Right renal cortex interstitium (tissue), 3 donors: ENCODE measurements at places on chromosomes 11 and 22.

DNA sequence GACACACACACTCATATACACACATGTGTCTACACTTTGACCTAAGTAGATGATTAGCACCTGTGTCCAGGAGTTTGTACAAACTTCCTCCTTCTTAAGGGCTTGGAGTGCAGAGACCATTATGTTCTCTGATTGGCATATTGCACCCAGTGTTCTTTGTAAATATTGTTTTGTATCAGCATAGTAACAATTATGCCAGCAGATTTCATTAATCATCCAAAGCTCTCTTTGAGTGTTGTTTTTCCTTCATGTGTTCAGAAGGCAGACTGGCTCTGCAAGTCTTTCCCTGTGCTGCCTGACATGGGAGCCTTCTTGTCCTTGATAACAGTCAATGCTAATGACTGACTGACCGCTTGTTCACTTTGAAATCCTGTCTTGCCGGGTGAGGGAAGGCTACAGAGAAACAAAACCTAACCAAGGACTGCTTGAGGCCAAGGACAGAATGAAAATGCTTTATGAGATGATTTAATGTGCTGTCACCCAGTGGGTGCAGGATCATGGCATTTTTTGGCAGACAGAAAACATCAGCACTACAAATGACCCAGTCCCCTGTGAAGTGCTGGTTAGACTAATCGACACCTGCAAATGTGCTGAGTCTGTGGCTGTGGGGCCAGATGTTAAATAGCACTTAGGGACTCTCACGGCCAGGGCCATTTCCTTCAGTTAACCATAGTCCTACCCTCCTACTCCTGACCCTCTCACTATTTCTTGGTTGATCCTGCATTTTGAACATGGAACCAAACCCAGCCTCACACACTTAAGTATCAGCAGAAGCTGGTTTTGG lies 6.6 kb upstream of the BARX2 start:
- no peak for DNase-seq

- no peak for DNase-seq
Observed at GRCh38 chr22:44147008-44147645, 33.6 kb upstream of the PARVG start.

GRCh38 chr11:126821827-126822226 lies 178.7 kb downstream of the KIRREL3 start:
- DNase-seq, result no peak

DNA sequence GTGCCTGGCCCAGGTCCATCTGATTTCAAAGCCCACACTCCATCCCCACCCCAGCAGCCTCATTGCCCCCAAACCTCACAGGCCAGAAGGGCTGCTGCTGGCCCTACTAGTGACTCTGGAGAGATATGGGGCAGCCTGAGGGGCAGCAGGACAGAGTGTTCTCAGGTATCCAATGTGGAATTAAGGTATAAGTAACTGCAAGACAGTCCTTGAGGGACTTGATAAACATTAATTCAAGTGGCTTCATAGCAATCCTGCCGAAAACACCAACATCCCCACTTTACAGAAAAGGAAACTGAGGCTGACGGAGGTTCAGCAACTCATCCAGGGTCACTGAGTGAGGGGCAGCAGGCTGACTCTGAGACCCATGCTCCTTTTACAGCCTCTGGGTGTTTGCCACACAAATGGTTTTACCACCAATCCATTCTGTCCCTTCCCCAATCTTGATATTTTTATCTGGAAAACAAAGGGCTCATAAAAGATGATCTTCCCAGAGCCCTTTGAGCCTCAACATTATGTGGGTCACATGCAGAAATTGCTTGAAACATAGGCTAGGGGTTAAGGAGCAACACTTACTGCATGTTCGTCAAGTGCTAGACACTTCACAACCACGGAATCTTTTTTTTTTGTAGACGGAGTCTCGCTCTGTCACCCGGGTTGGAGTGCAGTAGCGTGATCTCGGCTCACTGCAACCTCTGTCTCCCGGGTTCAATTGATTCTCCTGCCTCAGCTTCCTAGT lies 2.3 kb downstream of the NIPSNAP1 start:
- no peak for DNase-seq

DNA sequence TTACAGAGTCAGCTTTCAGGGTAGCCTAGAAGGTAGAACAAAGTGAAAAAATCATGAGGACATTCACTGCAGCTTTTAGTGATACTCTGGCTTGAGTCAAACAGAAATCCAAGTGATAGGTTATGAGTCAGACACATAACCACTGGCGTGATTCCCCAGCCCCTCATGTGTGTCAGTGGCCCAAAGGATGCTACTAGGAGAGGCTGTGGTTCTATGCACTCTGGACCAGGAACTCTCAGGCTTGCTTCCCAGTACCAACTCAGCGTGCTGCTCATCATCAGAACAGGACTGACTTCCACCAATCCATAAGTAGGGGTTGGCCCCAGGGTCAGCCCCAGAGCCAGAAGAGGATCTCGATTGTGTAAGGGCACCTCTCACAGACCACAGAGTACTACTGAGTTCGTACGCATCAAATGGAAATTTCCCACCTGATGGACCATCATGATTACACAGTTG lies 116.8 kb downstream of the MED15 start:
- no peak for DNase-seq

DNA sequence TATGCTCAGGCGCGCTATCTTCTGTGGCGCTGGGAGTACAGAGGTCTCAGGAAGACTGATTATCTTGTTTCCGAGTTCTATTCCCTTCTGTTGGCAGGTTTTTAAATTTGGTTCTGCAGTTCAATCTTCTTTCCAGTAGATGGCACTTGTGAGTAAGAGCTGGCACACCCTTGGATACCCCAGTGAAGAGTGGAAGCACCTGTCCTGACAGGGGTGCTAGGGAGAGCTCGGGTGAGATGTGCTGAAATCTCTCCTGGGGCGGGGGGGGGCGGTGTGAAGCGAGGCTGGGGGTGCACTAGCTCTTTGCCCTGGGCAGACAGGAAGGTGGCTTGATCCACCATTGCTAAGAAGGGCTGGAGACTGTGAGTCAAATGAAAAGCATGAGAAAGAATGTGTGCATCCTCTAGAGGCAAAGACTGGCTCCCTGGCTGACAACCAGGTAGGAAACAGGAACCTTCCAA lies 679.9 kb upstream of the CCDC179 start:
- peak; percentile 29 for DNase-seq

DNA sequence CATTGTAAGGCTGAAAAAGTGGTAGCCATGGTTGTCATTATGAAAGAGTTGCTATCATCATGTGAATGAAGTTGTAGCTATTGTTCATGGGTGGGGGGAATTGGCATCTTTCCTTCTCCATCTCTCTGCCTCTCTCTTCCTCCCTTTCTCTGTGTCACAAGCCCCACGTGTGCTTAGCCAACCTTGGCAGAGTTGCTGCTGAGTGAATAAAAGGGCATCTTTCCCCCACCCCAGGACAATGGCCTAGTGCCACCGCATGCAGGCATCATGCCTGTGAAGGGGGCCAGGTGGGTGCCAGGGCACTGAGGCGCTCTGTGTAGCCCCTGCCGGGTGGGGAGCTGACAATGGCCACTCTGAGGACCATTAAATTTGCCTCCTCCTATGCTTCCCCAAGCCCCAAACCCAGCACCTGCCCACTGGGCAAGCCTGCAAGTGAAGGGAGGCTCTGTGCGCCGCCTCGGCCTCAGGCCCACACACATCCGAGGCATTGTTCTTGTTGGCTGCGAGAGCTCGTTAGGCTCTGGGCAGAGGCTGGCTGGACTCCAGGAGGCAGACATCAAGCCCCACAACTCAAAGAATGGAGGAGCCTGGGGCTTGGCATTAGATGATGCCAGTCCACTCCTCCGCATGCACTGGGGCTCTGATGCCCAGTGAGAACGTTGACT lies 103.9 kb downstream of the SEZ6L start:
- DNase-seq, result no peak

DNA sequence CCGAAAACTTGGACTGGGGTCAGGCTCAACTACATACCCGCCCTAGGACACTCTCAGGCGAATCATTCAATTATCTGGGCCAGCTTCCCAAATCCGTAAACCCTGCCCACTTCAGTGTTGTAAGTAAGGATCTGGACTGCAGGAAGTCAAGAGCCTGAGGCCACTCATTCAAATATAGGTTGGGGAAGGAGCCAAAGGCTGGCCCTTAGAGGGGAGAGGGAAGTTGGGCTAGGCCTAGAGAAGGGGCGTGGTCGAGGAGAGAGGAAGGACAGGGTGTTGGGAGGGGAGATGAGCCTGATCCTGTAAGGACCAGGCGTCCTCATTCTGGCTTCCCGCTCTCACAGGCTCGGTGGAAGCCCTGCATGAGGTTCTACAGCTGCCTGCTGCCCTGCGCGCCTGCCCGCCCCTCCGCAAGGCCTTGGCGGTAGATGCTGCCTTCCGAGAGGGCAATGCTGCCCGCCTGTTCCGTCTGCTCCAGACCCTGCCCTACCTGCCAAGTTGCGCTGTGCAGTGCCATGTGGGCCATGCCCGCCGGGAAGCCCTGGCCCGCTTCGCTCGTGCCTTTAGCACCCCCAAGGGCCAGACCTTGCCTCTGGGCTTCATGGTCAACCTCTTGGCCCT lies 3.0 kb downstream of the SAC3D1 start:
- DNase-seq, result no peak

- DNase-seq, result no peak
Observed at GRCh38 chr11:72735495-72736027, 16.6 kb downstream of the ARAP1 start.

GRCh38 chr11:65718531-65718930 lies 2.1 kb downstream of the RNASEH2C start:
- no peak for DNase-seq

DNA sequence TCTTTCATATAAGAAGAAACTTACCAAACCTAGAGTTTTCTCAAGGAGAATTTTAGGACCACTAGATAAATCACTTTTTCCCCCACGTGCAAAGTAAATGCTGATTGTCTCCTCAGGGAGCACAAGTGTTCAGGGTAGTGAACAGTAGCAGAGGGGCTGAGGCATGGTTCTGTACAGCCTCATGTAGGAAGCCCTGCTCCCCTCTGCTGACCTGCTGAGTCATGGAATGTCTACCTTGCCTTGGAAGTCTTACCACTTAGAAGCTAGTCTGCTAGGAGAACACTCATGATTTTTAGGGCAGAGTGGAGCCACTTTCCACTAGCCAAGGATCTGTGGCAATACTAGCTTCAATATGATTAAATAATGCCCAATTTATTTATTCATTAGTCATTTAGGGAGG lies 2120.6 kb upstream of the RAG2 start:
- DNase-seq, result no peak

- no peak for DNase-seq
Observed at GRCh38 chr11:5626196-5626595, 1.4 kb downstream of the TRIM34 start.

DNA sequence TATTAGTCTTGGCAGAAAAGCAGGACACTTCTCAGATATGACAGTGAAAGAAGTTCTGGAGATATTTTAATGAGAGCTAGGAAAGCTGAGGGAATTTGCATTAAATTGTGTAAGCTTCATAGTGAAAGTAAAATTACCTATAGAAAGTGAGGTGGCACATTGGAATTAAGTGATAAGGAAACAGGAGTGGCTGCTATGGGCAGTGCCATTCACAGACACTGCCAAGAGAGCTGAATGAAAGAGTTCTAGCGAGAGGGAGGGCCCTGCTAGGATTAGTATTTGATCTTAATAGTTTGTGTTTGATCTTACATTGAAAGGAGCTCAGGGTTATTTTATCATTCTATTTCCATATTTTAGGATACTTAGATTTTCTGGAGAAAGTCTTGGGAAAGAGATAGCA lies 351.9 kb downstream of the DDX10 start:
- DNase-seq, result no peak

DNA sequence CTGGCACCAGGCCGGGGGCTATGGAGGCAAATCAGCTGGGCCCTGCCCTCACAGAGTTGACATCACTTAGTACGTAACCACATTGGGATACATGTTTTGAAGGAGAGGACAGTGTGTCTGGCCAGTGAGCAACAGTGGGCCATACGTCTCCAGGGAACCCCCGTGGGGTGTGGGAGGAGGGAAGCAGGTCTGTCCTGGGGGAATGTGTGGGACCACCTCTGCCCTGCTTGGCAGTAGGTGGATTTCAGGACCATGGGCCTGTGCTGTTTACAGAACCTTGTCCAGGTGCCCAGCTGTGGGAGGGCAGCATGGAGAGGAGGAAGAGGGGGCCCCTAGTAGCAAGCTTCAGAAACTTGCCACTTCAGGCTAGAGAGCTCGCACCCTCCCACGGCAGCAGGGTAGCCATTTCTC lies 21.0 kb downstream of the P2RY2 start:
- DNase-seq, result no peak

GRCh38 chr11:130726234-130727037 lies 189.8 kb downstream of the SNX19 start:
- DNase-seq, result no peak

DNA sequence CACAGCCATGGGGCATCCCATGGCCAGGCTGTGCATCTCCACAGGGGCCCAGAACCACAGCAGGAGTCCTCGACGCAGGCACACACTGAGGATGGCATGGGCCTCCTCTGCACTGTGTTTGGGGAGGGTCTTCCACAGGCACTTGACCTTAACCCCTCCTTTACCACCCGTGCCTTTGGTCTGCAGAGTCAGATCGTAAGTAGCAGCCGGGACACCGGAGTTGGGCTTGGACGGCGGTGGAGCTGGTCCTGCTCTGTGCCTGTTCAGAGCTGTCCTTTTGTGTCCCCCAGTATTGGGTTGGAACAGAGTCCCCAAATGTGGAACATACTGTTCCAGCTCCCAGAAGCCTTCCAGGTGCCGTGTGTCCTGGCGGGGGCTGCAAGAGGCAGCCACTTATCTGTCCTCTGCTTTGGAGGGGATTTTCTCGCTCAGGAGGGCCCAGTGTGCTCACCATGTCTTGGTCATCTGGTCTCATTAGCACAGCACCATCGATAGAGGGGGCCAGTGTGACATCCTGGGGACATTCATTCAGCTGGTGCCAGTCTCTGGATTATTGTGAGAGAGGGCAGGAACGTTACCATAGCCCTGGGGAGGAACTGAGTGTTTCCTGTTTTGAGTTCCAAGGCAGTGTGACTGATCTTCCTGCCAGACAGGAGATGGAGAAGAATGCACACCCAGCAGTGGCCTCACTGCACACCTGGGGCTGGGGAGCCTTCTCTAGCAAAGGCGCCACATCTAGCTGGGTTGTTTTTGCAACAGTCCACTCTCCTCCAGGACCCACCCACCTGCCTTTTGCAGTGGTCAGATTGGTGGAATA lies 12.4 kb downstream of the CRELD2 start:
- DNase-seq, result no peak

DNA sequence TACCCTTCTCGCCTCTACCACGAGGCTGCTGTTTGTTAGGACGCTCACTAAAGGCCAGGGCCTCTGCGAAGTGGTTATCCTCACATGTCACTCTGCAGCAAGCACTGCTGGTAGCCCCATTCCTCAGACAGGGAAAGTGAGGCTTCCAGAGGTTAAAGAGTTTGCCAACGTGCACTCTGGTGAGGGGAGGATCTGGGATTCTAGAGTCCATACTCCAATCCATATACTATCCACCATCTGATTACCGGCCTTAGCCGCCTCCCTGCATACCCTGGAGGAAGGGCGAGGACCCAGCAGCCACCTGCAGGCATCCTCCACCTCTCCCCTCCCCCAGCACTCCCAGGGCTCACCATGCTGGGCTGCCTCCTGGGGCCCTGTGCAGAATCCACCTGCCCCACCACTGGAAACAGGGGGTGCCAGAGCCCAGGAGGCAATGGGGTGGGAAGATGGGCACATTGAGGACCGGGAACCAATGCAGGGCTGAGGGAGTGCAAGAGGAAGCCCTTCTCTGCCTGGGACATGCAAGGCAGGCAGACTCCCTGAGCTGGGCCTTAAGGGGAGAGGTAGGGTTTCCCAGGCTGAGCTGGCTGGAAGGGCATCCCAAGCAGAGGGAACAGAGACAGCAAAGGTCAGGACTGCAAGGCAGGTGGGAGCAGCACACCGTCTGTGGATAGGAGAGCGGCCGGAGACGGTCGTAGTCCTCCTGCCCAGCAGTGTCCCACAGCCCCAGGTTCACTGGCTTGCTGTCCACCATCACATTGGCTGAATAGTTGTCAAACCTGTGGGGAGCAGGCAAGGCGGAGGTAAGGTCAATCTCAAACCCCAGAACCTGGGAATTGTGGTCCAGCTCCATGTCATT lies 11.7 kb downstream of the RAC2 start:
- DNase-seq, result no peak
